Cardiac atrium fibroblast (primary cell): ENCODE measurements at places on chromosomes 2 and 18. TPM values are rescaled to one million over a fixed set of nuclear protein-coding genes. Genes with fewer than 3 reads are reported as not detected.

STAT4 gene
- total RNA-seq: 3.8 and 7.8 TPM in 2 replicates

FABP1 gene
- total RNA-seq: not detected in 2 replicates

MBP gene
- 10.5 and 15.7 TPM in 2 replicates for total RNA-seq

CIB4 gene
- total RNA-seq: not detected in 2 replicates

TFPI gene
- total RNA-seq: 730 and 850 TPM in 2 replicates

UGT1A8 gene
- not detected in 2 replicates for total RNA-seq

DNAJB2 gene
- total RNA-seq: 32.9 and 35.3 TPM in 2 replicates

HOXD10 gene
- not detected in 2 replicates for total RNA-seq

GCG gene
- total RNA-seq: not detected in 2 replicates

ADRA2B gene
- 0.16 and 0.54 TPM in 2 replicates for total RNA-seq

DOK6 gene
- 0.72 and 3.1 TPM in 2 replicates for total RNA-seq

CD28 gene
- total RNA-seq: not detected in 2 replicates

CD226 gene
- not detected in 2 replicates for total RNA-seq

PKDCC gene
- total RNA-seq: 94.1 and 99.8 TPM in 2 replicates

PAX3 gene
- 0.97 TPM in 1 of 2 replicates, not detected in the other for total RNA-seq

AQP12A gene
- total RNA-seq: not detected in 2 replicates

CNDP1 gene
- total RNA-seq: not detected in 2 replicates

MARCO gene
- total RNA-seq: not detected in 2 replicates

GPR35 gene
- not detected in 2 replicates for total RNA-seq
